NCI-H1436 treated with DMSO at 0.1 percent for 48 hours (cell line): ENCODE measurements at places on chromosomes 2 and 18.

DNA sequence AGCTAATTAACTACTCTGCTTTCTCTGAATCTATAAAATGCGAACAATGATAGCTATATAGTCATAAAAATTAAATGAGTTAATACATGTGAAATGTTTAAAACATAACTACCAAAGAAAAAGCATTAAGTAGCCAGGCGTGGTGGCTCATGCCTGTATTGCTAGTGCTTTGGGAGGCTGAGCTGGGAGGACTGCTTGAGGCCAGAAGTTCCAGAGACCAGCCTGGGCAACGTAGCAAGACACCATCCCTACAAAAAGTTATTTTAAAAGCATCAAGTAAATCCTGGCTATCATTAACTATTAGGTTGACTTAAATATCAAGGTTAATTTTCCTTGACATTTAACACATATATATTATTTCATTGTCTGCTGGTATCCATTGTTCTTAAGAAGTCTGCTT lies 152.4 kb downstream of the NBAS start:
- no peak for DNase-seq

GRCh38 chr18:37408676-37409265 lies 156.8 kb downstream of the CELF4 start:
- no peak for DNase-seq

GRCh38 chr2:223585666-223586065 lies 16.5 kb downstream of the SCG2 start:
- peak; percentile 83 for DNase-seq

DNA sequence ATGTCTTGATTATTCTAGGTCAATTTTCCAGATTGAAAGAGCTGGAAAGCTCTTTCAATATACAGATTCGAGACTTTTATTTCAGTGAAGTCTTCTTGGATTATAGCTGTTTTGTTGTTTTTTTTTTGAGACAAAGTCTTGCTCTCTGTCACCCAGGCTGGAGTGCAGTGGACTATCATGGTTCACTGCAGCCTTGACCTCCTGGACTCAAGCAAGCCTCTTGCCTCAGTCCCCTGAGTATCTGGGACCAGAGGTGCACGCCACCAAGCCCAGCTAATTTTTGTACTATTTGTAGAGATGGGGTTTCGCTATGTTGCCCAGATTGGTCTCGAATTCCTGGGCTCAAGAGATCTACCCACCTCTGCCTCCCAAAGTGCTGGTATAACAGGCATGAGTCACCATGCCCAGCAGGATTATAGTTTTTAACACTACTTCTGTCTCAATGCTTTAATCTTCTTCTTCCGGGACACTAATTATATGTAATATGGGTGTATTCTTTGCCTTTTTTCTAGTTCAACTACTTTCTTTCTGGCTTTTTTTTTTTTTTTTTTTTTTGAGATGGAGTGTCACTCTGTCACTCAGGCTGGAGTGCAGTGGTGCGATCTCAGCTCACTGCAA lies 62.3 kb downstream of the USP37 start:
- DNase-seq: no peak

DNA sequence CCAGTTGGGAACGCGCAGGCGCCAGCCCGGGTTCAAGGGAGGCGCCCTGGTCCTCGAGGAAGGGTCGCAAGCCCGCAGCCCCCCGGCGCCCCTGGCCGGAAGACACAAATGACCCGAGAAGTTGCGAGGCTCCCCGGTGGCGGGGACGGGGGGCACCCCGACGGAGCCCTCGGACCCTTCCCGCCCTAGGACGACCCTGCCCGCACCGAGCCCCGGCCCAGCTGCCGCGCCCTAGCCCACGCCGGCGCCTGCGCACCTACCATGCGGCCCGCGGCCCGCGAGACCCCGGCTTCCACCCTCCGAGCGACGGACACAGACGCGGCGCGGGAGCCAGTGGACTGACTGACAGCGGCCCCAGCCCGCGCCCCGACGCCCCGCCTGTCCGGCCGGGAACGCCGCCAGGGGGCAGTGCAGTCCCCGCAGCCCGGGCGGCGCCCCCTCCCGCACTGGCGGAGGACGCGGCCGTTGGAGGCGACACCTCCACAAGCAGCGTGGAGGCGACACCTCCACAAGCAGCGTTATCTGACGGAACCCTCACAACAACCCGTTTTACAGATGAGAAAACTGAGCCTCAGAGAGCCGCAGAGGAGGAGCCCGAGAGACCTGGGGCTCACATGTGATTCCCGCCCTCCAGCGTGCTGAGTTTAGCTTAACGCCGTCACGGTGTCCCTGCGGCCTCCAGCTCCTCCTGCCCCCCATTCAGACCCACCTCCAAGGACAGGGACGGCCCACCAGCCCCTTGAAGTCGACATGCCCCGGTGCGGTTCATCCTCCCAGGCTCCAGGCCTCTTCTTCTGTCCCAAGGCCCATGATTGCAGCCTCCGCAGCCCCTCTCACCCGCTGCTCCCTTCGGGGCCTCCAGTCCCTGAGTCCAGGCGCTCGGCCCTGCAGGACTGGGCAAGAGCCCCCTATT lies at the start of gene NMUR1:
Gene NMUR1, minus strand, starts transcription at position 347 of the 913 bp plus-strand sequence. Its CDS starts 84 bp downstream, at position 263.
- no peak for DNase-seq
